ENCODE measurements at places on chromosomes 5 and 9.

- no peak for DNase-seq
Measured at GRCh38 chr5:140608722-140609121, 24.3 kb downstream of the CD14 start.

GRCh38 chr5:421901-422300 lies 21.1 kb upstream of the EXOC3 start:
- DNase-seq = no peak

GRCh38 chr5:180120237-180121101 lies 48.9 kb upstream of the RNF130 start:
- no peak for DNase-seq

DNA sequence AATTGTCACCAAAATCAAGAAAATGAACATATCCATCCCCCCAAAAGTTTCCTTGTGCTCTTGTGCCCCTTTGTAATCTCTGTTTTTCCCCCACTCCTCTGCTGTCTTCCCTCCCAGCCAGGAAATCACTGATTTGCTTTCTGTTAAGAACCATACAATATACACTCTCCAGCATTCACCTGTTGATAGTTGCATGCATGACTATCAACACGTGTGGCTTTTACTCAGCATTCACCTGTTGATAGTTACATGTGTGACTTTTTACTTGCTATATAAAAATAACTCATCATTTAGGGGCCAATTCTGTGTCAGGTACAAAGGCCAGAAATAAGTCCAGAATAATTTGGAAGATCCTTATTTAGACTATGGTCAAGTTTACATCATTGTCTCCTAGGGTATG lies 6.0 kb downstream of the RANBP17 start:
- no peak for DNase-seq

DNA sequence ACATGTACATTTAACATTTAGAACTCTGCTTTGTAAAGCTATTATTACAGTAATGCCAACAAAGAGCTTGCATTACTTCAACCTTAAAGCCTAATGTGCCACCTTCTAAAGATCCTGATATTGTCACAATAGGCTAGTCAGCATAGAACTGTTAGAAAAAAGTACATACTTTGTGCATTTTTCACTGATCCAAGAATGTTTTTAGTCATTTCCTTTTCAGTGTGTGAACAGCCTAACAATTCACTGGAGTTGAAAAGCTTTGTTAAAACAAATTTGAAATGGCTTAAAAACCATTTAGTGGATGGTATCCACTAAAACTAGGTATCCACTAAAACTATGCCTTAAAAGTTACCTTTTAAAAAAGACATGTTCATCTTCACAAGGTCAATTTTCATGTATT lies 4.5 kb downstream of the RPS6 start:
- no peak for DNase-seq

- DNase-seq = peak; percentile 2
Measured at GRCh38 chr5:121949885-121950284, 11.9 kb upstream of the SRFBP1 start.

- no peak for DNase-seq
Measured at GRCh38 chr9:20236676-20237075, 385.6 kb downstream of the MLLT3 start.

DNA sequence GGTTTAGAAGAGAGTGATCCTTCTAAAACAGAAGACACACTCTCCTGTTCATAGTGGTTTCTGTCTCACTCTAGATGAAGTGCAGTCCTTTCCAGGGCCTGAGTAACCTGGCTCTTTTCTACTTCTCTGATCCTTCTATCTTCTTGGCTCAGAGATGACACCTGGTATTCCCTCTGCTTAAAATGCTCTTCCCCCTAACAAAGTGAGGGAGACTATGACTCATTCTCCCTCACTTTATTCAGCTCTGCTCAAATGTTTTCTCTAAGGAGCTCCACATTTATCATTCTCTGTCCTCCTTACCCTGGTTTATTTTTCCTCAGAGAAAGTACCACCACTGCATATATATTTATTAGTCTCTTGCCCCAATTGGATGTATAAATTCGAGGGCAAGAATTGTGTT lies 24.6 kb downstream of the TUT7 start:
- no peak for DNase-seq

DNA sequence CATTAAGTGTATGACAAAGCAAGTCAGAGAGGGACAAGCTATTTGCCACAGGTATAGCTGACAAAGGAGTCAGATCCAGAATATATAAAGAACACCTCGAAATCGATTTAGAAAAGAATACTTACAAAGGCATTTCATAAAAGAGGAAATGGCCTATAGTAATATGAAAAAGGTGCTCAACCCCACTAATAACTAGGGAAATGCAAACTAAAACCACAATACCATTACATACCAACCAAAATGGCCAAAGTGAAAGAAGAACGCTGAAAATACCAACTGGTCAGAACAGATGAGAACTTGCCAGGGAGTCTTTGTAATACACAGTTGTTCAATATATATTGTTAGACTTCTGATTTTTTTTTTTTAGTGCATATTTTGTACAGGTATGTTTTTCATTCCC lies 152.9 kb downstream of the CDC42SE2 start:
- peak; percentile 3 for DNase-seq

DNA sequence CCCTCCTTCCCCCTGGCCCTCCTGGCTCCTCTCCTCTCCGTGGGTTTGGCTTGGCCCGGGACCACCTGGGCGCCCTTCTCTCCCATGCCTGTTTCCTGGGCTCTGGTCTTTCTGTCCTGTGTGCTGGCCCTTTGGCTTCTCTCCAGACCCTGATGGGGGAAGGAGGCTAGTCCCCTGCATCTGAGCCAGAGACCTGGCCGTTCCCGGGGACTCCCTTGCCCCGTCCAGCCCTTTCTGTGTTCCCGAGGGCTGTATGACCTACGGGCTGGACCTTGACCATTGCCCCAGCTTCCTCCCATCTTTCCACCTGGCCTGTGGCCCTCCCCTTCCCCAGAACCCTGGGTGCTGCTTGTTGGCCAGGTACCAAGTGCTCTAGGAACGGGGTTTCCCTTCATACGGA lies 8.4 kb downstream of the NELFB start:
- no peak for DNase-seq

- no peak for DNase-seq
Measured at GRCh38 chr5:136038635-136039034, 9.8 kb downstream of the TGFBI start.

DNA sequence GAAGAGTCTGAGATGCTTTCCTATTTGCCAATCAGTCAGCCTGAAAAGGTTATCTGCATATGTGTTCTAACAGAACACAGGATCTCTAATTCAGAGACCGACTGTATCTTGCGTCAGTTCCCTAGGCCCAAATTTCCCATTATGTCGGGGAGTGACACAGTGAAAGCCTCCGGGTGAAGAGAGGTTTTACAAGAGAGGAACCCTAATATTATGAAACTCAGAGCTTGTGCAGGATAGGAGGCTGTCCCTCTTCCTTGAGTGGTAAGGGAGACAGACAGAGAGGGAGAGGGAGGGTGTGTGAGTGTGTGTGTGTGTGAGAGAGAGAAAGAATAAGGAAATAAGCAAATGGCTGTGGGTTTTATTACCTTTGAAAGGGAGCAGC lies 1.9 kb downstream of the CD14 start:
- no peak for DNase-seq

DNA sequence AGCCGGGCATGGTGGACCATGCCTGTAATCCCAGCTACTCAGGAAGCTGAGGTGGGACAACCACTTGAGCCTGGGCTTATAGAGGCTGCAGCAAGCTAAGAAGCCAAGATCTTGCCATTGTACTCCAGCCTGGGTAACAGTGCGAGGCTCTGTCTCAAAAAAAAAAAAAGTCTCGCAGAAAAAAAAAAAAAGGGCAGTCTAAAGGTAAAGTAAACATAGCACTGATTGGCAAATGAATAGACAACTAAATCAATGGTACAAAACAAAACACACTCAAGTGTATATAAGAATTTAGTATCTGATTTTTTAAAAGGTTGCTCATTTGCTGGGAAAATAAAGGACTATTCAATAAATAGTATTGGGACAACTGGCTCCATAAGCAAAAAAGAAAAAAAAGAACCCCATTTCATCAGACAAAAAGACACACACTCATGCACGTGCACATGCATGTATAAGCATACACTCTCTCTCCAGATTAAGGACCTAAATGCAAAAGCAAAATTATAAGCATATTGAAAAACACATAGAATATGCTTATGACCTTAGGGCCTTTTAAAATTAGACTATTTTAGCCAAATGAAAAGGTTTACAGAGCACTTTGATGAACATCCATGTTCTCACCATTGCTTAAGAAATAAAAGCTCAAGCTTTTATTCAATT lies 5.7 kb downstream of the IL6ST start:
- no peak for DNase-seq

DNA sequence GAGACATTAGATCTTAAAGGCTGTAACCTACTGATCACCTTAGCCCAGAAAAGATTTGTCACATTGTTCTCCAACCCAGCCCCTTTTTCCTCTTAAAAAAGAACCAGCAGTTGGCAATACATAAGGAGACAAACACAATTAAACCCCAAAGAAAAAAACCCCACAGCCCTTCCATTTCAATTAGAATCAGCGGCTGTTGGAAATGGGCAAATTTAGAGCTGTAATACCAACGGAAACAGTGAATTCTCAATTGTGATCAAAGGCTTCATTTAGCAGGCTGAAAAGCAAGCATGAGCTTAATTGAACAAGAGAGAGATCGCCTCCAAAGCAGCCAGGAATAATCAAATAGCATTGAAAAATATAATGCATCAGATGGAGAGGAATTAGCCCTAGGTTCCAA lies 153.6 kb downstream of the FAM114A2 start:
- DNase-seq = no peak

- DNase-seq = no peak
Measured at GRCh38 chr5:6457592-6457991, 8.9 kb downstream of the UBE2QL1 start.

- no peak for DNase-seq
Measured at GRCh38 chr5:40217553-40217952, 462.2 kb upstream of the PTGER4 start.

GRCh38 chr9:33180526-33181184 lies 13.5 kb upstream of the B4GALT1 start:
- DNase-seq = no peak

DNA sequence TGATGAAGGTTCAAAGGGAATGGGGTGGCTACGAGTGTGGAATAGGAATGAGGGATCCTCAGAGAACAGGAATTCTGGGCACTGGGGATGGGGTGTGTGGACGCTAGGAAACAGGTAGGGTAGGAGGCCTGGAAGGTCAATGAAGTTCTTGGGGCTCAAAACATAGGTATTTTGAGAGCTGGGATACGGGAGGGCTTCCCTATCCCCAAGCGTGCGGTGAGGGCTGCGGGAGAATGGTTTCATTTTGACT lies 718 bp downstream of the QSOX2 start:
- no peak for DNase-seq

- no peak for DNase-seq
Measured at GRCh38 chr5:143229896-143230675, 173.4 kb downstream of the NR3C1 start.

DNA sequence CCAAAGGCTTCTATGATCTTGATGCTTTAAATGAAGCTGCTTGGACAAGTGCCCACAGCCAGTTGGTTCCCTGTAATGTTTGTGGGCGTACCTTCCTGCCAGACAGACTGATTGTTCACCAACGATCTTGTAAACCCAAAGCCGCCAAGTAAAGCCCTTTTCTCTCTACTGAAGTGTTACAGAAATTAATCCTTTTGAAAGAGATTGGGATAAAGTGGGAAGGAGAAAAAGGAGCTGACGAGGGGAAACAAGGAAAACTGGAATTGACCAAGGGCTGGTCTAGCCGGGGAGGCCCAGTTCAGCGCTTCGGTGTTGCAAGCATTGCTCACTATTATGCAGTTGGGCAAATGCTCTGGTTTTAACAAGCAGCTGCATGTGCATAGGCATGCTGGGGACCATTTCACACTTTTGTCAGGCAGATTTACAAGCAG lies 53.2 kb downstream of the ZNF474 start:
- DNase-seq = no peak

- no peak for DNase-seq
Measured at GRCh38 chr9:1490341-1491232, 440.4 kb downstream of the DMRT2 start.

- no peak for DNase-seq
Measured at GRCh38 chr5:68710514-68710913, 383.3 kb upstream of the SLC30A5 start.

- no peak for DNase-seq
Measured at GRCh38 chr5:80541392-80541791, 28.7 kb downstream of the ANKRD34B start.
